Ovary (tissue), 10 donors: ENCODE measurements at places on chromosomes 3 and 15. TPM values are rescaled to one million over a fixed set of nuclear protein-coding genes. Genes with fewer than 3 reads are reported as not detected.

- DNase-seq, result no peak
Observed at GRCh38 chr3:125310623-125311081, 64.5 kb downstream of the ZNF148 start.

DNA sequence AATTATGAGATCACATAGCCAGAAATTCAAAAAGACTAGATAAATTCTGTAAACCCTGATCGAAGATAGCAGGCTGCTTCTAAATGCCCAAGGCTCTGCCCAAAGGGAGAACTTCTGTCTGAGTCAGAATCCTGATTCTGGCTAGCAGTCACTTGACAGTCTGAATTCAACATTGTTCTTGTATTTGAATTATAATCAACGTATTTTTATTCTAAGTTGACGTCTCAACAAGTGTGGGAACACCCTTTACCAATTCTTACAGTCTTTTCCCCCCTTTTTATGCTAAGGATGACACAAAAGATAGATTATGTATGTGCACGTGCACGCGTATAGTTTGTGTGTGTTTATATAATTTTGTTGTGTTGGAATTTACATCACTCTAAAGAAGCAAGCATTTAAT lies 552.8 kb downstream of the NAALADL2 start:
- no peak for DNase-seq

Gene SAMD7
- not detected for total RNA-seq

Gene SUCNR1
- 0.15 TPM for total RNA-seq

Gene PLIN1
- 4.6 TPM for total RNA-seq

Gene XCR1
- total RNA-seq, result not detected

DNA sequence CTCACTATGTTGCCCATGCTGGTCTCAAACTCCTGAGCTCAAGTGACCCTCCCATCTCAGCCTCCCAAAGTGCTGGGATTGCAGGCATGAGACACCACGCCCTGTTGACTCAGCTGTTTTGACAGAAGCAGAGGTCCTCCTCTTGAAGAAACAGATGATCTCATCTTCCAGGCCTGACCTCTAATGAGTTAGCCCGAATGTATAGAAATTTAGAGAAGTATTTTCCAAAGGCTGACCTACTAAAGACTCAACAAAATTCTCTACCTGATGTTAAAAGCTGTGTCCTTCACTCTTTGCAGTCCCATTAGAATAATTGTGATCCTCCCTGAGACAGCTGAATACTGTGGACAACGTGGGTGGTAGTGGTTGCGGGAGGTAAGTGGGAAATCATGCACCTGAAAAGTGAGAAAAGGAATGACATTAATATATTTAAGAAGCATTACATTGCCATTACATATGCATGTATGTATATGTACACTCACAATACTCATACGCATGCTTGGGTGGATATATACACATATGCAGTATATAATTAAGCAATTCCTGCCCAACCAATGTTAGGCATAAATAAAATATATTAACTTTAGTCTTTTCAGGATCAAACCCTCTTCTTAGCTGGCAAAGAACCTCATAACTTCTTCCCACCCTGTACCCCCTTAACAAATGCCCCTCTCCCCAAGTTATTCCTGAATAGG lies 204.6 kb upstream of the NR2F2 start:
- DNase-seq, result no peak
